Epithelial cell of umbilical artery (primary cell): ENCODE measurements at places on chromosomes 7 and 10. TPM values are rescaled to one million over a fixed set of nuclear protein-coding genes. Genes with fewer than 3 reads are reported as not detected.

PRKAR2B gene
- 33.5 and 79.0 TPM in 2 replicates for total RNA-seq

NANOS1 gene
- 0.61 and 2.3 TPM in 2 replicates for total RNA-seq

TAS2R38 gene
- not detected in 2 replicates for total RNA-seq

MIOS gene
- 28.6 and 50.5 TPM in 2 replicates for total RNA-seq

ZNF727 gene
- 0.15 TPM in 1 of 2 replicates, not detected in the other for total RNA-seq

TRIM50 gene
- not detected in 2 replicates for total RNA-seq

SLC18A3 gene
- not detected in 2 replicates for total RNA-seq

C7orf57 gene
- under 0.01 TPM in 1 of 2 replicates, not detected in the other for total RNA-seq

C10orf62 gene
- not detected in 2 replicates for total RNA-seq

THNSL1 gene
- total RNA-seq, result 2.3 and 3.3 TPM in 2 replicates

VIM gene
- 4,629 and 5,225 TPM in 2 replicates for total RNA-seq

LEP gene
- total RNA-seq, result not detected in 2 replicates

TMEM176B gene
- total RNA-seq, result not detected in 2 replicates

NUTM2E gene
- total RNA-seq, result under 0.01 TPM in 1 of 2 replicates, not detected in the other

WEE2 gene
- total RNA-seq, result not detected in 2 replicates

RPS24 gene
- 1,992 and 3,190 TPM in 2 replicates for total RNA-seq

UPK3BL1 gene
- total RNA-seq, result 1.9 and 3.0 TPM in 2 replicates

INSYN2A gene
- total RNA-seq, result not detected in 2 replicates

CLDN15 gene
- total RNA-seq, result 1.3 and 2.9 TPM in 2 replicates

ECHDC3 gene
- 2.6 and 16.3 TPM in 2 replicates for total RNA-seq

ACTL6B gene
- not detected in 2 replicates for total RNA-seq

TMEM213 gene
- total RNA-seq, result not detected in 2 replicates

SMNDC1 gene
- total RNA-seq, result 7.5 and 11.2 TPM in 2 replicates

ABHD11 gene
- total RNA-seq, result 9.7 and 11.6 TPM in 2 replicates

INA gene
- total RNA-seq, result under 0.01 and 0.15 TPM in 2 replicates

TMEM106B gene
- total RNA-seq, result 30.5 and 58.5 TPM in 2 replicates

LRRD1 gene
- total RNA-seq, result under 0.01 TPM in 1 of 2 replicates, not detected in the other

SLC39A12 gene
- total RNA-seq, result under 0.01 TPM in 1 of 2 replicates, not detected in the other

CLRN3 gene
- not detected in 2 replicates for total RNA-seq

CPEB3 gene
- total RNA-seq, result 0.32 and 1.1 TPM in 2 replicates

PDSS1 gene
- total RNA-seq, result 8.1 and 9.7 TPM in 2 replicates

CFAP46 gene
- total RNA-seq, result 1.3 and 1.5 TPM in 2 replicates

SCD gene
- 99.4 and 146 TPM in 2 replicates for total RNA-seq

POLR2J2 gene
- 1.9 and 2.9 TPM in 2 replicates for total RNA-seq

GRID2IP gene
- total RNA-seq, result not detected in 2 replicates

OR2AE1 gene
- total RNA-seq, result 0.30 TPM in 1 of 2 replicates, not detected in the other

UTF1 gene
- total RNA-seq, result not detected in 2 replicates

MUC3A gene
- total RNA-seq, result not detected in 2 replicates

LRRC61 gene
- total RNA-seq, result 0.65 and 1.2 TPM in 2 replicates

GALNT17 gene
- total RNA-seq, result not detected in 2 replicates

VAX1 gene
- total RNA-seq, result not detected in 2 replicates

NOD1 gene
- total RNA-seq, result 17.9 and 19.2 TPM in 2 replicates

PLEKHS1 gene
- total RNA-seq, result not detected in 2 replicates

GPR26 gene
- total RNA-seq, result not detected in 2 replicates

CD36 gene
- total RNA-seq, result 0.15 and 0.32 TPM in 2 replicates

ZNF485 gene
- 2.3 and 2.7 TPM in 2 replicates for total RNA-seq

GPR141 gene
- total RNA-seq, result not detected in 2 replicates

OPN1SW gene
- not detected in 2 replicates for total RNA-seq

ANKRD61 gene
- total RNA-seq, result 0.32 TPM in 1 of 2 replicates, not detected in the other

NUTM2A gene
- 0.15 TPM in 1 of 2 replicates, not detected in the other for total RNA-seq

FUOM gene
- 21.3 and 36.7 TPM in 2 replicates for total RNA-seq

HACD1 gene
- 21.4 and 31.3 TPM in 2 replicates for total RNA-seq
